ENCODE measurements at places on chromosomes 6 and 20.

GRCh38 chr20:51044796-51045195 is 21.9 kb upstream of the KCNG1 start:
- no peak for DNase-seq

DNA sequence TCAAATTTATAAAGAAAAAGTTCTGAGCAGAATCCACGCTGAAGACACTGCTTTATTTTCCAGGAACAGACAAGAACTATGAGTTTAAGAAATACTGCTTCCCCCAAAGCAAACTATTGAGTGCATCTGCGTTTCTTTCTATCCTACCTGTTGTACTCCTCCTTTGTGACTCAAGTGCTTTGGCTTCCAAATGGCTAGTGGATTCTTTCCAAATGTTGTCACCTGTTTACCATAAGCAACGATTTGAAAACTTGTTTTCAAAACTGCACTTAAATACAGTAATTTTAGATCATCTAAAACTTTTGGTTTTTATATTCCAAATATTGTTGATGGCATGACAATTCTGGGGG is 9.5 kb downstream of the PXDC1 start:
- no peak for DNase-seq

DNA sequence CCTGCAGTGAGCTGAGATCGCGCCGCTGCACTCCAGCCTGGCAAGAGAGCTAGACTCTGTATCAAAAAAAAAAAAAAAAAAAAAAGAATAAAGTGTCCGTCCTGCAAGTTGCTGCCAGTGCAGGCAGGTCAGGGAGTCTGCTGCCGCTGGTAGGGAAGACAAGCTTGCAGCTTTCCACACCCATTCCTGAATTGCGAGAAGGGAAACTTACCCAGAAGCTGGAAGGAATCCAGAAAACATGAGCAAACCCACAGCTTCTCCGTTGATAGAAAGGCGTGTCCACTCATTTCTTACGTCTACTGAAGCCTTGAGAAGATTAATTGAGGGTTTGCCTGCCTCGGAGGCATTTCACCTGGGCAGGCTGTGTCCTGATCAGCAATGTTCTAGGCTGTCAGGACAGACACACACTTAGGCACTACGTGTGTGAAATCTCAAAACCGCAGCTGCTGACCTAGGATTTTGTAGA is 61.6 kb upstream of the DSP start:
- no peak for DNase-seq

GRCh38 chr20:40706977-40707582 is 18.0 kb upstream of the MAFB start:
- DNase-seq: no peak

GRCh38 chr6:126131246-126131645 is 144.9 kb downstream of the TRMT11 start:
- no peak for DNase-seq

DNA sequence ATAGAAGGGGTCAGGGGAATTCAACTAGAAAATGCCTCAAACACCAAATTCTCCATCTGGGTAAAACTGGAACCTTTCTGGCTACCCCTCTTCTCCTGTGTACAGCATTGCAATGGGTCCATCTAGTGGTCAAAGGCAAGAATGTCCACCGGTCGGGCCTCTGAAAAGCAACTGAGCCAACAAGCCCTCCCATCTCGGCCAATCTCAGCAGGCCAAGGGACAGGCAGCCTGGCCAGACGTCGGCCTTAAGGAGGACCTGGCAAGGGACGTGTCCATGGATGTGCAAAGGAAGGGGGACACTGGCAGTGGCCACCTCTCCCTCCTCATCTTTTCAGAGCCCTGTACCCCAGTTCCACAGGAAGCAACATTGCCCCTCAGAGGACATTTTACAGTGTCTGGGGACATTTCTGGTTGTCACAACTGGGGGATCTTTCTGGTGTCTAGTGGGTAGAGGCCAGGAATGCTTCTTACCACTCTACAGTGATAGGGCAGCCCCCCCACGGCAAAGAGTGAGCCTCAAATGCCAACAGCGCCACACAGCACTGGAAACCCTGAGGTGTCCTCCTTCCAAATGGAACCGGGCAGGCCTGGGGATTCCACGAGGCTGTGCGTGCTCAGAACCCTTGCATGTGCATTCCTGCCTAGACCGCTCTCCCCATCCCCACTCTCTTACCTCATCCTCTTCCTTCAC is 99.8 kb upstream of the FOXA2 start:
- DNase-seq: peak; percentile 19

DNA sequence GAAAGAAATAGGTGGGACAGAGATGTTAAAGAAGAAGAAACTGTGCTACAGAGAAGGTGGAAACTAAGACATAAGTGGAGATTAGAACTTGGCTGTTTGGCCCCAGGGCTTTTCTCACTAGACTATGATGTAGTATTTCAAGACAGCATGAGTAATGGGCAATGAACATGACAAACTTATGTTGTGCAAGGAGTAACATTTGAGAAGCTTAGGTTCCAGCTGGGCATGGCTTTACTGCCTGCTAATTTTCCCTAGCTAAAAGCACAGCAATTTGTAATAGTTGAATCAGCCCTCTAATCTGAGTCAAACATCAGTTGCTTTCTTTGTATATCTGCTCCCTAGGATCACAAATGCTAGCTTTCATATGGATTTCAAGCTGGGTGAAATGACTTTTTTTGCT is 294.3 kb upstream of the BMP2 start:
- no peak for DNase-seq

GRCh38 chr6:137852346-137852745 is 14.7 kb upstream of the TNFAIP3 start:
- DNase-seq: no peak

DNA sequence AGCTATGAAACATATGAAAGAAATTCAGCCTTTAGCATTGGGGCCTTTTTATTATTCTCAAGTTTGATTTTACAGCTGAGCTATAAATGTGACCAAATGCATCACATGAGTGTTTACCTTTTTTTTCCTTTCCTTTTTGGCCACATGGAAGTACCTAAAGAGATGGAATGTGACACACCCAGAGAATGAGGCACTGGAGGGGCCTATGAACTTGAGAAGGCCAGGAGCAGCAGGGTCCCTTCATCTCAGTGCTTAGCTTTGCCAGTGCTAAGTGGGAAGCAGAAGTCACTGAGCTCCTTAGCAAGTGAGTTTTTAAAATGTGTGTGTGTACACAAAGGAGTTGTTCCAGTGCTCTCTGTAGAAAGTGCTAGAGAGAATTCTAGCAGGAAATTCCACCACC is 44.7 kb downstream of the RREB1 start:
- DNase-seq: no peak

- no peak for DNase-seq
These were observed 3.4 kb downstream of the OXT start for GRCh38 chr20:3074812-3075211.

DNA sequence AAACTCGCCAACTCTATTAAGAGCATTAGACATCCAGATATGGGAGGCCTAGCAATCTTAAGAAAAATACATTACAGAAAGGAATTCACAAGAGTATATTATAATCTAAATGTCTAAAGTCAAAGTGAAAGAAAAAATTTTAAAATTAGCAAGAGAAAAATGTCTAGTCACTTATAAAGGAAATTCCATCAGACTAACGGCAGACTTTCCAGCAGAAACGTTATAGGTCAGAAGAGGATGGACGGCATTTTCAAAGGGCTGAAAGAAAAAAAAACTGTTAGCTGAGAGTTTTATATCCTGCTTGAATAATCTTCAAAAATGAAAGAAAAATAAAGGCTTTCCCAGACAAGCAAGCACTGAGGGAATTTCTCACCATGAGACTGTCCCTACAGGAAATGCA is 269.0 kb downstream of the HDGFL1 start:
- DNase-seq: no peak

- no peak for DNase-seq
These were observed 10.1 kb downstream of the ALDH5A1 start for GRCh38 chr6:24504649-24505586.

DNA sequence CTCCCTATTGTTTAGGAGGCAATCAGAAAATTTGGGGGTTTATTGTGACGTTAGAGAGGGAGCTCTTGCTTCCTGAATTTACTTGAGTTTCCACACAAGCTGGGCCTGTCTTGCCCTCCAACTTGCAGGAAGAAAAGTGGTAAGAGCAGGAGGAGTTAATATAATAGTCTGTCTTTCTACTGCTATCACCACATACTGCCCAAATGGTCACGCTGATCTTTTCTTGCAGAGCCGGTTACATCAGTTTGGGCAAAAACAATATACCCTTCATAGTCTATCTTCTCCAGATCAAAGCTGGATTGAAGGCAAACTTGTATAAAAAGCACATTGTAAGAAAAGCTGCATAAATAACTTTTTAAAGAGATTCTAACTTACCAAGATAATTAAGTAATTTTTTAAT is 46.3 kb upstream of the ECHDC1 start:
- DNase-seq: no peak

- no peak for DNase-seq
These were observed 12.3 kb downstream of the PAQR8 start for GRCh38 chr6:52374247-52374646.

DNA sequence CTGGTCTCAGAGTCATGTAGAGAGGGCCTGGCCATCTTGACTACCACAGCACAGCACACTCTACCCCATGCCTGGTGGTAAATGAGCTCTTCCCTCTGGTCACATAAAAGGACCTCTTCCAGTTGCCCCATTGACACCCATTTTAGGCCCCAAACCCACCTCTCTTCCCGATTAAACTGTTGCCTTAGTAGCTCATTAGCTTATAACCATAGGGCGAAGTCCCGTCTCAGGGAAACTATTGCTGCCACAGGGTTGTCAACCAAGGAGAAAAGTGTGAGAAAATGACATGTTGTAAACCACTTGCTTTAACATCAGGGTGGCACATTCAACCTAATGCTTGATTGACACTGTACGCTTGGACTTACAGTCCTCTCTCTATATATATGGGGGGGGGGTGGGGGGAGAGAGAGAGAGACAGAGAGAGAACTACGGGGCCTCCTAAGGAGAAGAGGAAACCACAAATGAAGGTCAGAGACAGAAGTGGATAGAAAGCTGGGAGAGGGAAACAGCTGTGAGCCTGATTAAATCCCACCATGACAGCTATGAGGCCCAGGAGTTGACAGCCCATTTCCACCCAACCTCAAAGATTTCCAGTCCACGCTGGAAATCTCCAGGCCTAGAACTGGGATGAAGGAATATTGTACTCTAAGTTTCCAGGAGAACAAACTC is 14.9 kb upstream of the BTN1A1 start:
- no peak for DNase-seq

DNA sequence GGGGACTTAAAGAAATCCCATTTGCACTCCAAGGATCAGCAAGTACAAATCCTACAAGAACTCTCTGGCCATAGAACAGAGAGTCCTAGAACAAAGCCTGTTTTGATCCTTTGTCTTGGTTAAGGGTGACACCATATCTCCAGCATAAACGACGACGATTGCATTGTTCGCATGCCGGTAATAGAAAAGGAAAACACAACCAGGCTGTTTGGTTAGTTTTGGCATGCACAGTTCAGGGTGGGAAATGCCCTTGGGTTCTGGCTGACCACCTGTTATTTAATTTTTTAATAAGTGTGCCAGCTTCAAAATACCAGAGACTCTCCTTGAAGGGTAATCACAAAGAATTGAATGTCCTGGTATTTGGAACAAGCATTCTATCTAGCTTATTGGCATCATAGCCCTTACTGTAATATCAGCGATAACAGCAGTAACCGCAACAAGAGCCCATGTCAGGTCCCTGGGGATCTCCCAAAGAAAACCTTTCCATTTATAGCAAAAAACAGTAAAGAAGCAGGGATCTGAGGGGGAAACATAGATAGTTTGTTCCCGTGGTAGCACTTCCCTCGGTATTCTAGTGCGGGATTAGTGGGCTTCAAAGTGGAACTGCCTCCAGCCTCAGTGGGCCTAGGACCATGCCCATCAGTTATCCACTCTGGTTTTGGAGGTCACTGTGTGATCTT is 77.1 kb downstream of the TMEM170B start:
- no peak for DNase-seq

DNA sequence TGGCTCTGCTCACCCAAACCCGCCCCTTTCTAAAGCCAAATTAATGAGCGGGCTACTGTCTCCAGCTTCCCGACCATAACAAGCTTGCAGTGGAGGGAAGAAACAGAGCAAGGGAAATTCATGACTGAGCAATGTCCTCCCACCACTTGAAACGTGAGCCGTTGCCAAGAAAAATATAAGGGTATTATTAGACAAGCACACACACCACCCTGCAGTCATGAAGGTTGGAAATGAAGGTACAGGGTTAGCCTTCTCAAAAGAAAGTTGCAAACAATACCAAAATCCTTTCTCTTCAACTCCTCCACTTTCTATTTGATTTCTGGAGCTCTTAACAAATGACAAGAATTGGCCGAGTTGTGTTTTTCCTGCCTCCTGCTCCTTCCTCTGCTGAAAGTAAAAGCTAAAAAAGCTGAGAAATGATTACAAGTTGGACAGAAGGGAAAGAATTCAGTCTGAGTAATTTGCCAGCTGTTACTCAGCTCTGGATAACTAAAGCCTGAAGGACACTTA is 151.1 kb upstream of the B3GAT2 start:
- DNase-seq: no peak

GRCh38 chr20:57991211-57991881 is 237.1 kb downstream of the ANKRD60 start:
- DNase-seq: no peak

GRCh38 chr20:62148908-62149314 is 5.3 kb downstream of the SS18L1 start:
- no peak for DNase-seq

- no peak for DNase-seq
These were observed 122.9 kb downstream of the SLC35F1 start for GRCh38 chr6:118029967-118030366.

DNA sequence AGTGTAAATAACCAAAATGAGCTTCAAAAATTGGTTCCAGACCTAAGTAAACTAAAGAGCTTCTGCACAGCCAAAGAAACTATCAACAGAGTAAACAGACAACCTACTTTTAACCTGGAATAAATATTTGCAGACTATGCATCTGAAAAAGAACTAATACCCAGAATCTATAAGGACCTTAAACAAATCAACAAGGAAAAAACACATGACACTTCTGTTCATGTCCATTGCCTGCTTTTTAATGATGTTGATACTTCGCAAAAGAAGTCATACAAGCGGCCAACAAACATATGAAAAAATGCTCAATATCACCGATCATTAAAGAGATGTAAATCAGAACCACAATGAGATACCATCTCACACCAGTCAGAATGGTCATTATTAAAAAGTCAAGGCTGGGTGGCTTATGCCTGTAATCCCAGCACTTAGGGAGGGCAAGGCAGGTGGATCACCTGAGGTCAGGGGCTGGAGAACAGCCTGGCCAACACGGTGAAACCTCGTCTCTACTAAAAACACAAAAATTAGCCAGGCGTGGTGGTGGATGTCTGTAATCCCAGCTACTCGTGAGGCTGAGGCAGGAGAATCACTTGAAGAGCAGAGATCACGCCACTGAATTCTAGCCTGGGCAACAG is 42.5 kb upstream of the DST start:
- DNase-seq: no peak

GRCh38 chr6:157186785-157187181 is 136.5 kb downstream of the TMEM242 start:
- DNase-seq: no peak

GRCh38 chr6:142975365-142975764 is 30.4 kb upstream of the HIVEP2 start:
- DNase-seq: no peak

DNA sequence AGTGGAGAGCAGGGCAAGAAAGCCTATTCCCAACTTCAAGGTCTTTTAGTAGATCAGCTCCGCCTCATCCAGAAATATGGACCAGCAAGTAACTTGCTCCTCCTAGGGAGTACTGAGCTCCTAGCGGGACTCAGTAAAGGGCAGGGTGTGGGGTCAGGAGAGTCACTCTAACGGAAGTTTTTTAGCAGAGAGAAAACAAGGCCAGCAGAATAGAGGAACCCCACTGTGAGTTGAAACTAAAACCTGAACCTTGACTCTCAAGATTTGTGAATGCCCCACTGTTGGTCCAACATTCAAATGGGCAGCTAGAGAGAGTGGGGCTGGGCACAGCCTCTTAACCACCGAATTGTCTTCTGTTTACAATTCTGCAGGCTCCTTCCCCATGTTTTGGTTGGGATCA is 244.8 kb downstream of the FARS2 start:
- no peak for DNase-seq
